ENCODE measurements at places on chromosomes 12 and 14. TPM values are rescaled to one million over a fixed set of nuclear protein-coding genes. Genes with fewer than 3 reads are reported as not detected.

Gene MEG3
- total RNA-seq = 25.4 TPM

DNA sequence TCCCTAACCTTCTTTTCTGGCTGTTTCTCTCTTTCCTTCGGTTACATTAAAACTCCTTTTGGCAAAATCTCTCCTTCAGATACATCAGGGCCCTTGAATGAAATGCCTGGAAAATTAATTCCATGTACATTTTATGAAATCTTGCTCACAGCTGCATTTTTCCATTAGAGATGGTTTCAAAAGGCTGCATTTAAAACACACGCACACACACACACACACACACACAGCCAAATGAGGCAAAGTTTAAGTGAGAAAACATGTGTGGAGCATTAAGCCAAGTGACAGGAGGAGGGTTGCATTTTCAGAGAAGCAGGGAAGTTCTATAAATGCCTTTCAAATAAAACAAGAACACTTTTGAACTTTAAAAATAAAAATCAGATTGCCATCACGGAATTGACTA is 216.4 kb downstream of the LRIG3 start:
- no peak for DNase-seq

- no peak for DNase-seq
Measured at GRCh38 chr14:72503271-72503670, 390.6 kb downstream of the DPF3 start.

Gene NOS1
- 0.32 TPM for total RNA-seq

DNA sequence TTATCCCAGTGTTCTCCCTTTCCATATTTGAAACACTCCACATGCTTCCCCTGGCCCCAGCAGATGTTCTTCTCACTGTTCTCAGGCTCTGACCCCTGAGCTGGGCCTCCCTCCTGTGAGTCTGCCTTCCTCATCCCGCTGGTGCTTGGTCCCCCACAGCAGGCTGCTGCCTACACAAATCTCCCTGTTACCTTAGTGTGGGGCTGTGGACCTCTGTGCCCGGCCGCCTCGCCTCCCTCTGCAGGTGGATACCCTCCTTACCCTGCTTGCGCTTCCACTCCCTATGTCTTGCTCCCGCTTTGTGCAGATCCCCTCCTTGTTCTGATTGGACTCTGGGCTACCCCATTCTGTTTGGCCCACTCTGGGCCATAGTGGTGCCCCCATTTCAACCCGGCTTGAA is 6.9 kb downstream of the DERA start:
- DNase-seq = no peak

DNA sequence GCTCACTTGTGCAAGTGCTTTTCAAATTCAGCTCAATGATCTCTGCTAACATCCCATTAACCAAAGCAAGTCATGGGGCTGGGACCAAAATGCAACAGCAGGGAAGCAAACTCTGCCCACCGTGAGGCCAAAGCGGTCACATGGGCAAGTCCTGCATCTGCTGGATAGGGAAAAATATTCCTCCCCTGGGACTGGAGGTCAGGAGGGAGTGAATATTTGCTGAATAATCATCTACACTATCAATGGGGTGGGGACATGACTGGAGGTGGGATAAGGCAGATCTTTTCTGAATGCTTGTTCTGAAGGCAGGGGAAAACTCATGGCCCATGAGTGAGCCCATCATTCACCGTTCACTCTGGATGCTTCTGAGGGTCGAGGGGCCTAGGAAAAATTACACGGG is 45.1 kb upstream of the VRK1 start:
- DNase-seq = no peak

DNA sequence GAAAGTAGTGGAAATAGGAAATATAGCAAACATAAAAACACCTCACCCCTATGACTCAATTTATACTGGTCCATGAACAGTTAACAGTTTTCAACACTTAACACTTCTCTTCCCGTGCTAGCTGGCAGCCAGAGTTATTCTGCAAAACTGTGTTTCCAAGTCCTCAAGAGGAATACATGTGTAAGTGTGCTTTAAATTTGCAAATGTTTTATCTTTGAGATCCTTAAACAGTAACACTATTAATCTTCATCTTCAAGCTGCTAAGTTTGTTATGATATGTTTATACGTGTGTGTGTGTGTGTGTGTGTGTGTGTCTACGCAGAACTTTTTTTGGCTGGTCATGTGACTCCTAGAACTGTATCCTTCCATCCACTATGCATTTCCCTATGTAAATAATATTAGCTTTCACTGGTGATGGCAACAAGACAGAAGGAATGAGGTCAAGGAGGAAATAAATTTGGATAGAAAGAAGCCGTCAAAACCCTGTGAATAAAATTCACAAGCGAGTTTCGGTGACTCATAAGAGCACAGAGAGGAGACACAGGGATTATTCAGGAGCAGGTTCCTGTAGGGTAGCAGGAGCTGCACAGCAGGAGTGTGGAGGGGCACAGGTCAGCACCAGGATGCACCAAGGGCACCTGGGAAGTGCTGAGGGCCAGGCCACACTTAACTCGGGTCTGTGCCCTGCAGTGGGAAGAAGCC is 105.9 kb upstream of the ETV6 start:
- DNase-seq = no peak

Gene MAPK1IP1L
- total RNA-seq = 75.2 TPM

GRCh38 chr12:128091101-128091720 is 175.8 kb upstream of the TMEM132C start:
- no peak for DNase-seq

- no peak for DNase-seq
Measured at GRCh38 chr12:6698352-6699046, 2.1 kb downstream of the PIANP start.

DNA sequence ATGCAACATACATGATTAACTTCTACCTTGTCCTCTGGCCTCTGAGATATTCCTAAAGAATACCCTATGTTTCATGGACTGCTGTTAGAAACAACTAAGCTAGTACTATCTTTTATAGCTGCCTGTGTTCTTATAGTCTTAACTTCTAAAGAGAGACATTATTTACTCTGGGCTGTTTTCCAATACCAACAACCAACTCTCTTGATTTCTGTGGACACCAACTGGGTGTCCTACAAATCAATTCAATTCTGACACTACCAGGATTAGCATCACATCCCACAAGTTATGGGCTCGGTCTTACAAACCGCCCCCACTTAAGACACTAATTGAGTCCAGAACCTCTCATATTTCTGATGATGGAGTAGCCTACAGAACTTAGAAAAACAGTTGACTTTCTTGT is 8.3 kb downstream of the XPOT start:
- DNase-seq = no peak

DNA sequence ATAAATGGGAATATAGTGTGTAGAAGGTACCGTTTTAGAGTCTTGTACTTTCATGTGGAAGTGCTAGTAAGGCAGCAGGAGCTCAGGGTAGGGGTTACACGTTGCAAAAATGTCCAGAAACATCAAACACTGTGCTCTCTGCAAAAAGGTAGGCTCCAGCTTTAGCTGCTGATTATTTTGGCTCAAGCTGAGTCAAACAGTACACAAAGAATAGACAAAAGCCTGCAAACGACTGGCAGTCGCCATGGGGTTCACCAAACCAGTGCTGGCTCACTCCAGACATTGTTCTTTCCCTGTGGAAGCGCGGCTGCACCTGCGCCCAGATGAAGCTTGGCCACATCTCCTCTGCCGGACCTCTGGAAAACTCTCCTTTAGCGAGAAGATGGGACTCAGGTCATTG is 45.3 kb upstream of the NAA30 start:
- DNase-seq = no peak

Gene KRT71
- not detected for total RNA-seq

GRCh38 chr14:66135831-66136230 is 350.3 kb upstream of the CCDC196 start:
- DNase-seq = no peak

DNA sequence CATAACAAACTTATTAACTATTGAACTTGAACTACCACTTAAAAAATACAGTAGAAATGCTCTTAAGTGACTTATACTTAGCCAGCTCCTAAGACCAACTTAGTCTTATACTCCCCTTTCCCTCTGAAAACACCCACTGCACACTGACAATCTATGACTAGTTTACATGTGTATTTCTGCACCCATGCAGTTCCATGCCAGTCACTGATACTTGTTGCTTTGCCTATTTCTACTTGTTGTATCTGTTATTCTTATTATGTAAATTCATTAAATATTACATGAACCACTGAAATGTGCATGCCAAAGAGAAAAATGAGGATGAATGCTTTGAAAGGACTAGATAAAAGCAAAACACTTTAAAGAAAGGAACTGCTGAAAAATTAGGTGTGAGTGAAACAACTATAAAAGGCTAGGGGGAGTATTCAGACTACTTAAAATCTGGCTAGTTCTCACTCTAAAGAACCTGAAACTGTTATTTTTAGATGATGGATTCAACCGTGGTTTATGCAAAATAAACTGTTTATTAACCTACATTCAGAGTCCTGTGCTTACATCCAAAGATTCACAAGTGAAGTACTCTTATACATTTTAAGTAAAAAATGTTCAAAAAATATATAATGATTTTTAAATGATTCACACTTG is 74.7 kb downstream of the RPS6KA5 start:
- DNase-seq = no peak

DNA sequence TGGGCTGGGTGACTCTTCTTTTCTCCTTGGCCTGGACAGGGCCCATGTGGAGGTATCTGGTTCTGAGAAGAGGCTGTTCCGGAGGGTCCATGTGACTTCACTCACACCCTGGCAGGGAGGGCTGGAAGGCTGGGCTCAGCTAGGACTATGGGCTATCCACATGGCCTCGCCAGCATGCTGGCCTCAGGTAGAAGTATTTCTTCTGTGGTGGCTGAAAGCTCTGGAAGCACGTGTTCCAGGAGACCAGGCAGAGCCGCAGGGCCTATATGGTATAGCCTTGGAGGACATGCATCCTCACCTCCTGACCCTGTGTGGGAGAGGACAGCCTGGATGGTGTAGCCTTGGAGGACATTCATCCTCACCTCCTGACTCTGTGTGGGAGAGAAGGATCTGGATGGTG is 38.2 kb upstream of the FZD10 start:
- no peak for DNase-seq

- no peak for DNase-seq
Measured at GRCh38 chr12:28099871-28100270, 90.4 kb upstream of the CCDC91 start.
